ENCODE measurements at places on chromosomes 16 and 17. TPM values are rescaled to one million over a fixed set of nuclear protein-coding genes. Genes with fewer than 3 reads are reported as not detected.

OTOP3 gene
- not detected for total RNA-seq

CCL17 gene
- not detected for total RNA-seq

- DNase-seq, result no peak
These were observed 10.9 kb upstream of the UBALD2 start for GRCh38 chr17:76254275-76254674.

DNA sequence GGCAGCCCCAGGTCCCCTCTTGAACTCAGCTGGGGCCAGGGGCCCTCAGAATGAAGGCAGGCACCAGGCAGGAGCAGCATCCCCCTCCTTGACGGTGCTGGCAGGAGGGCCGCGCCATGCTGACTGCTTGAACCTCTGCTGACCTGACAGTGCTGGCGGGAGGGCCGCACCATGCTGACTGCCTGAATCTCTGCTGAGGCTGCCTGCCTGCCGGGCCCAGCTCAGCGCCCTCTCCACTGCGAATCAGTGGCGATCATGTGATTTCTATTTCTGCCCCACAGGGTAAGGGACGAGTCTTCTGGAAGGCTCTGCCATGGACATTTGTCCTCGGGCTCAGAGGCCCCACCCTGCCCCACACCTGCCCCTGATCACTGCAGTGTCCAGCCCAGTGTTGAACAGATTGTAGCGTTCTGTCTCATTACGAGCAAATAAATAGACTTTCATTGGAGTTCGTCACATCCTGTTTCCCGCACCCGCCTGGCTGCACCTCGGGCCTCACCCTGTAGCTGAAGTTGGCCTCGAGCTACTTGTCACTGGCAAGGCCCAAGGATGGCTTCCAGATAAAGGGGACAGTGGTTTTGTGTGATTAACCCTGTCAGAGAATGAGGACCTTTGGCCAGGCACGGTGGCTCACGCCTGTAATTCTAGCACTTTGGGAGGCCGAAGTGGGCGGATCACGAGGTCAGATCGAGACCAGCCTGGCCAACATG is 8.6 kb downstream of the C16orf90 start:
- DNase-seq, result no peak

DNA sequence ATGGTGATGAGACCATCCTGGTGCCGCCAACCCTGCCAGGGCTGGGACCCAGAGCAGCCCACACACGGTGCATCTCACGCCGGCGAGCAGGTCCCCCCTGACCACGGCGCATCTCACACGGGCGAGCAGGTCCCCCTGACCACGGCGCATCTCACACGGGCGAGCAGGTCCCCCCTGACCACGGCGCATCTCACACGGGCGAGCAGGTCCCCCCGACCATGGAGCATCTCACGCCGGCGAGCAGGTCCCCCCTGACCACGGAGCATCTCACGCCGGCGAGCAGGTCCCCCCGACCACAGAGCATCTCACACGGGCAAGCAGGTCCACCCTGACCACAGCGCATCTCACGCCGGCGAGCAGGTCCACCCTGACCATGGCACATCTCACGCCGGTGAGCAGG is 59.2 kb downstream of the MRM3 start:
- no peak for DNase-seq

DNA sequence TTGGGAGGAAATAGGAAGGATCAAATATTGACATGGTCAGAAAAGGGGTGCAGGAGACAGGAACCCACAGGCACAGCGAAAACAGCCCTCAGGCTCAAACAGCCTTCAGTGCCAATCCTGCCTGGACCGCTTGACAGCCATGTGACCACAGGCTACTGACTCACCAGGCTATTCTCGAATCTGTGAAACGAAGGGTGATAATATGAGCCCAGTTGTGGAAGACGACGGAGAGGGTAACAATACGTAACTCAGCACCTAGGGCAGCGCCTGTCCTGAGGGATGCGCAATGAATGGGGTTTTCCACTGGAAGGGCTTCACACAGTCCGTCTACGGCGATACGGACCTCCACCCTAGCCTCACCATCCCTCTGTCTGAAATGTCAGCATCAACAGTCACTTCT is 117.3 kb upstream of the RCVRN start:
- no peak for DNase-seq

All from mammary epithelial cell (primary cell).